ENCODE measurements at places on chromosomes 1 and 21.
A peak's percentile ranks its signal among the peaks of the same experiment; 100 is the strongest.

- no peak for DNase-seq
Observed at GRCh38 chr21:37551331-37551992, 184.9 kb downstream of the DYRK1A start.

GRCh38 chr1:148353461-148354283 lies 129.4 kb downstream of the PPIAL4G start:
- peak; percentile 87 for DNase-seq

GRCh38 chr21:38556390-38556789 lies 58.1 kb upstream of the ERG start:
- no peak for DNase-seq

DNA sequence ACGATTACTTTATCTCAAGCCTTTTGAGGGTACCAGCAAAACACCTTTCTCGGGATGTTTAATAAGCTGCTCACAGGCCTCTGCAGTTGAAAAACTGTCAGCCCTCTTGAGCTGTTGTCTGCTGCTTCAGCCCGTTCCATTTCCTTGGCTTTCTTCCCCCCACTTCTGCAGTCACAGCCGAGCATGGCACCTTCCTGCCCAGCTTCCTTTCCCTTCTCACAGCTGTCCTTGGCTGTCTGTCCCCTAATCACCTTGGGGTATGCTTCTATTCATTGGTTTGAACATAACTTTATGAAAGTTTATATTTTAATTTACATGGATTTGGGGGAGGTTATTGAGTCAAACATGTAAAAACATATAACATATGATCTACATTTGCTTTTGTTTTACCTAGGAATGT lies 6.9 kb upstream of the PROX1 start:
- no peak for DNase-seq

- no peak for DNase-seq
Observed at GRCh38 chr1:184994301-184994700, 20.0 kb upstream of the NIBAN1 start.

DNA sequence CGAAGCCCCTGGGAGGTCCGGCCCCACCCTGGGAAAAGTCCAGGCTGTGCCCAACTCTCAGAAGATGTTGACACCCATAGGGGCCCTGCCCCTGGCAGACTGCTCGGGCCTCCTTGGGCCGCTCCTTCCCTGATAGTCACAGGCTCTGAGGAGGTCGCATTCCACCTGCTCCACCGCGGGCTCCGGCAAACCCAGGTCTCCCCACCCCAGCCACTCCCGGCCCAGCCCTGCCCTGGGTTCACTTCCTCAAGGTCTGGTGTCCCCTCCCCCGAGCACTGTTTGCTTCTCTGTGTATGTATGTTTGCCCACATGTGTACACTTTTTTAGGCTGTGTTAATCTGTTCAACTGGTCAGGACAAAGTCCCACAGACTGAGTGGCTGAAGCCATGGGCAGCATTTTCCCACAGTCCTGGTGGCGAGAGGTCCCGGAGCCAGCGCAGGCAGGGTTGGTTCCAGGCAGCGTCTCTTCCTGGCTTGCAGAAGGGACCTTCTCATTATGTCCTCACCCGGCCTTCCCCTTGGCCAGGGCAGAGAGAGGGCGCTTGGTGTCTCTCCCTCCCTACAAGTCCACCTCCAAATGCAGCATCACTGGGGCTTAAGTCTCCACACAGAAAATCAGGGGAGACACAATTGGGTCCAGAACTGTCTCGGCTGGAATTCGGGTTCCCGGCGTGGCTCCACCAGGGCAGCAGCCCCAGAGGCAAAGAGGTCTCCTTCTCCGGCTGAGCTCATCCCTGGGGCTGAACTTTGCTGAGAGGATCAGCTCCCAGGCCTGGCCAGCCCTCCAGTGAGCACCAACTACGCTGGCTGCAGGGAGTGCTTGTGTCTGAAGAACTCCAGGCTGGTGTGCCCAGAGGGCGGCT lies 10.5 kb upstream of the PRXL2B start:
- DNase-seq: no peak

- no peak for DNase-seq
Observed at GRCh38 chr1:19610282-19610981, 33.7 kb upstream of the NBL1 start.

DNA sequence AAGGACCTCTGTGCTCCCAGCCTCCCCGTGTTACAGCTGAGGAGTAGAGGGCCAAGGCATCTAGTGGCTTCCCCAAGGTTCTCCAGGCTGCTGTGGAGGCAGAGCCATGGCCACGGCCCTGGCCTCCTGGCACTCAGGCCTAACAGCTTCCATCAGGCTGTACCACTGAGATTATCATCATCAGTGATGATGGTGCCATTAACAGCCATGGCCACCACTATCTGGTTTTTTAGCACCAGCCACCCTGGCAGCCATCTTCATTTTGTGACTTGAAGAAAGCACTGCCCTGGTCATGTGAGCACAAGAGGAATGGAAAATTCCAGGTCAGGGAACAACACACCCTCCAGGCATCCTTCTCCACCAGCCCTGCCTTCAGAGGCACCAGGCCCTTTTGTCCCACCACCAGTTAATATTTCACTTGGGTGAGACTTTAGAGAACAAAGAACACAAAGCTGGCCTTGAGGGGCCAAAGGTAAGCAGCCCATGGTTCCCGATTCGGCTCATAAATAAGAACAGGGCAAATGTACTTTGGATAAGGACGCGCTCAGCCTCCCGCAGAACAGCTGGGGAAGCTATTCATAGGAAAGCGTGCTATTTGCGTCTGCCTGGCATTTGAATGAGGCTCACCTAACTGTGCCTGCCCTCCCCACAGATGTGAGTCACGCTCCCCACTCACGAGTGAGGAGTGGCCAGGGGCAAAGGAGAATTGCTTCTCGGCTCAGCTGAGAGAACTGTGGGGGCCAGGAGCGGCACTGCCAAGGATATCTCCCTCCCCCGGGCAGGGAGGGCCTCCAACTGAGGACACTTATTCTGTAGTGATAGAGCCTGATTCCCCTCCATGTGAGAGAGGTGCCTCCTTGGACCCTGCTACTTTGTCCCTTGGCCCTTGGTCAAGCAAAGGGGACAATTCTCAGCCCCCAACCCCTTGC lies 95.6 kb downstream of the CD58 start:
- DNase-seq: no peak

DNA sequence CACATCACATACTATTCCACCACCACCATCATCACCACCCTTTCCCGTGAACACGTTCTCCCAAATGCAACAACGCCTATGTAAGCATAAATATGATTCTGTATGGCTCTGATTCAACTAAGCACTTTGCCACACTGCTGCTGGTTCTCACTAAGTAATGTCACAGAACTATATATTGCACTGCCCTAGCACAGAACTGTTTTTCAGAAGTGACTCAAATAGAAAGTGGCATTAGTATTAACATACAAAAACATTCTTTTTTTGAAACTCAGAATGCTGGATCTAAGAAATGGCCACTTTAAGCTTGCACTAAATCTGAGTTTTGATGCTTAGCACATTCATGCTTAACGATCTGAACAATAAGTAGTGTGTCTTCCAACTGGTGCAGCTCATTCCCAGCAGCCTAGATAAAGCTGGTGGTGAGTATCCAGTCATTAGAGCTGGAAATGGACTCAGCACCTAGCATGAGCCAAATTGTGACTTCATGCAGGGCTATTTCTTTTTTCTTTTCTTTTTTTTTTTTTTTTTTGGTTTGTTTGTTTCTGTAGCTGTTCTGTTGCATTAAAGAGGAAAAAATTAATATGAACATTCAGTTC lies 46.2 kb upstream of the ZC3H11B start:
- DNase-seq: no peak

GRCh38 chr1:212955961-212956620 lies 5.8 kb downstream of the VASH2 start:
- no peak for DNase-seq

DNA sequence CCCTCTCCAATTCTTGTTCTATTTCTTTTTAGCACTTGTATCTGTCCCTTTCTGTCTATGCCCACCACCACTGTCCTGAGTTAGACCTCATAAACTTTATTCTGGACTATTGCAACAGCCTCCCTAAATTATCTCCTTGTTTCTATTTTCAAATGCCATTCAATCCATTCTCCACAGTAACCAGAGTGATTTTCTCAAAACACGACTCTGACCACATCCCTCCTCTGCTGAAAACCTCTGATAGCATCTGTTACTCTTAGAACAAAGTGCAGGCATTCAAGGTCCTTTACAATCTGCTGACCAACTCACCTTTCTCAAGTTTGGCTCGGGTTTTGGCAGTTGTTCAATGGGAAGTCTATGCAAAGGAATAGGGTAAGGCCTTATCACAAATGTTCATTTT lies 22.8 kb upstream of the GPX7 start:
- DNase-seq: no peak

DNA sequence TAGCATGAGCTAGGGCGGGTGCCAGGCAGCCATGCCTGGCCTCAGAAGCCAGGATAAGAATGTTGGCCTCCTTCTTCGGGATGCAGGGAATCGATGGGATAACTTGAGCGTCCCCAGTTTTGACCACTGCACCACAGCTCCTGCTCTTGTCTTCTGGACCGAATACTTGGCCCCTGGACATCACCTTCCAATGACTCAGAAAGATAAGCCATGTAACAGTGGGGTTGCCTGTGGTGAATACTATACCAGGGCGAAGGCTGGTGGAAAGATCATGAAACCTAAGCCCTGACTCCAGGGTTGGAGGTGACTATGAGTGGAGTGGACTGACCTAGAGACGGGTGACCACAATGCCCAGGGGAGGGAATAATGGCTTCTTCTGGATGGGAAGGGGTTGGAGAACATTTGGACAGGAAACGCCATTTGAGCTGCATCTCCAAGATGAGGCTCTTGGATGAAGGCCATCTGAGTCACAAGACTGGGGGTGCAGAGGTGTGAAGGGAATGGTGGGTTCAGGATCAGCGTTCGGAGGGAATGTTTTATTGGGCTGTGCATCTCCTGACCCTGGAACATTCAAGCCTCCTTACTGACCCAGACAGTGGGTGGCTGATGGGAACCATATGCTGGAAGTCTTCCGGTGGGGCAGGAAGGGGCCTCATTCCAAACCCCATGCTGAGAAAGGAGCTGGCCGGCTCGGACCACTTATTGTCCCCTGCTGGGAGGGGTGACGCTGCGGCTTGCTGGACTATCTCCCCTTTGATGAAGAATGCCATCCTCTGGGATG lies 18.5 kb upstream of the KCNE2 start:
- no peak for DNase-seq

- DNase-seq: no peak
Observed at GRCh38 chr1:46798810-46799209, at the start of gene CYP4B1. Gene CYP4B1, plus strand, starts transcription at chr1:46799046. Its CDS starts 36 bp downstream, at chr1:46799082.

DNA sequence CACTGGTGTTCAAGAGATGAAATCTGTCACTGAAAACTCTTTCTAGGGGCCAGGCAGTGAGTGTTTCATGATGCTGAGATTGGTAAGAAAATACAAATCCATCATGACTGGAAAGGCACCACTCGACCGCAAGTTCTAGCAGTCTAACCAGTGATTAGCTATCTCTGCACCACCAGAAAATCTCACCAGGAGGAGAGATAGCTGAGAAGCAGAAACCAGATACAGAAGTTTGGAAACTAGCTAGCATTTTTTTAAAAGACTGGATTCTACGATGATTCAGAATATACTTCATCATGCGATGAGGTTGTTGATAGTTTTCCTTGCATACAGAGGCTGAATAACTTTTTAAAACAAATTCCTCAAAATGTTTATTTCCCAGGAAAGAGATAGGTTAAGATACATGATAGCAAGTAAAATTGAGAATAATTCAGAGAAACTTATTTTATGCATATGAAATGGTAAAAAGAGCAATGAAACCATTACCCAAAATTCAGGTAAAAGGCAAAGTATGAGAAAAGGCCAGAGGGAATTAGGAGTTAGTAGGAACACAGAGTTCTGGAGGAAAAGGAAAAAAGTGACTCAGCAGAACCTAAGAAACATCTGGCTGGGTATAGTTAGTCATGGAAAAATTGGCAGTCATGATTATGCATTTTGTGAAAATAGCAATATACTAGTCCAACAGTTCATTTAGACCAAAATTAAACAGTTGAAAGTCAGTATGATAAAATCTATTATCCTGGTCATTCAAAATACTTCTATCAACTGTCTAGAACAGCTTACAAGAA lies 3.3 kb upstream of the F3 start:
- no peak for DNase-seq

- no peak for DNase-seq
Observed at GRCh38 chr1:156828400-156829124, 11.9 kb upstream of the SH2D2A start.

GRCh38 chr1:89780721-89781120 lies 40.1 kb upstream of the LRRC8D start:
- DNase-seq: no peak

- no peak for DNase-seq
Observed at GRCh38 chr1:234271243-234271606, 102.0 kb upstream of the COA6 start.

- DNase-seq: no peak
Observed at GRCh38 chr1:8457760-8458381, 140.0 kb downstream of the SLC45A1 start.

- DNase-seq: no peak
Observed at GRCh38 chr1:150288822-150289221, 4.8 kb upstream of the MRPS21 start.

- DNase-seq: no peak
Observed at GRCh38 chr1:227901906-227902640, 45.7 kb downstream of the WNT9A start.

GRCh38 chr1:110337704-110338308 lies 1.4 kb upstream of the RBM15 start:
- no peak for DNase-seq

- no peak for DNase-seq
Observed at GRCh38 chr21:44867464-44867863, 6.0 kb downstream of the PTTG1IP start.

GRCh38 chr1:73176902-73177301 lies 894.6 kb upstream of the NEGR1 start:
- no peak for DNase-seq

- no peak for DNase-seq
Observed at GRCh38 chr1:46617108-46617800, 643 bp upstream of the MOB3C start.

DNA sequence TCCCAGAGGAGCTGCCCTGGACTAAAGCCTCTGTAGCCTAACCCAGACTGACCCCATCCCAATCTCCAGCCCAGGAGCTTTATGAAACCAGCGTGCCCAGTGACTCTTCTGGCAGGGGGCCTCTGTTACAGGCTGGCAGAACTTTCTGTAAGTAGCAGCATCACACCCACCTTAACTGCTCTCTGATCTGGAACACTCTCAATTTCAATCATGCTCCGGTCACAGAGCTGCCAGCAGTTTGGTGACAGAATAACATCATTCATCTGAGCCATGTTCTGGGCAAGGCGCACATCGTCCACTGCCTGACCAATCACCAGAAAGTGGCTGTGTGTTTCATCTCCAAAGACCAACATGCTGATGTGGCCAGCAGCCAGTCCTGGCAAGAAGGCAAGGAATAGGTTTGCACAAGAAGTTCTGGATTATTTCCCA lies 14.7 kb downstream of the ADCY10 start:
- DNase-seq: no peak

Data from iPS DF 6.9 (cell line).